WTC11 (cell line): ENCODE measurements at places on chromosomes 2 and 18.

- no peak overlapping the region for H3K27ac ChIP-seq
- no peak overlapping the region for H3K4me3 ChIP-seq
- no peak for DNase-seq
- no peaks in the 10 kb centered on the region for H3K27me3 ChIP-seq
- peaks cover 49% of the 10 kb centered on the region for H3K4me1 ChIP-seq
- H3K36me3 ChIP-seq = no peaks in the 10 kb centered on the region
Measured at GRCh38 chr18:64201781-64202180, 52.9 kb upstream of the LINC00305 start.

DNA sequence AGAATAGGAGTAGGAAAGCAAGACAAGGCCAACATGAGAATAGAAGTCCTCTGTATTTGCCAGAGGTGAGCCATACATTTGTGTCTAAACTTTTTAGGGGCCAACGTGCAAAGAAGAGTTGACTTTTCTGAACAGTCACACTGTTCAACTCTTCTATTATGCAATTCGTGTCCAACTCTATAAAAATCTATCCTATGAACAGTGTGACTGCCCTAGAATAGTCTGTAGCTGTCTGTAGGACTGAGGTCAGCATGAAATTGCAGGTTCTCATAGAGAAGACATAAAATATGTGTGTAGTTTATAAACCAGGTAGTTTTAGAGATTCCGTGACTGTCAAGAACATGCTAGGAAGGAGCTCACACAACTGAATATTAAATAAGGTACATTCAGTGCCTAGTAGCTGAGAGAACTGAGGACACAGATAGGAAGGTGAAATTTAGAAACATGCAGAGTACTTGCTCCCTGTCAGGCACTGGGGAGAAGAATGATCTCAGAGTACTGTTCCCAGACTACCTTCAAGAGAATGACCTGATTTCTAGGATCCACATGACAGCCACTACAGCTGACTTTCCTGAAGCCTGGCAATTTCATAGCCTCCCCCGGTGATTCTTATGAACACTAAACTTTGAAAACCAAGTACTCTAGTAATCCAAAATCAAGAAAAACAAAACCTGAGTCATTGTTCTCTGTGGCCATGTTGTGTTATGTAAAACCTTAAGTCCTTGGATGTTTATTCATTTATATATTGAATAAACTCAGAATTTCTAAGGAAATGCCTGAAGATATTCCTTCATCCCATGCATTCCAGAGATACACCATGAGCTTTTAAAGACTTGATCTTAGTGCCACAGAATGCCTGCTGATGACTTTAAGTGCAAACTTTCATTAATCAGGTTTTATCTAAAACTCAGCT is 201.5 kb upstream of the BOD1L2 start:
- H3K36me3 ChIP-seq = no peaks in the 10 kb centered on the region
- H3K27me3 ChIP-seq = no peaks in the 10 kb centered on the region
- no peak overlapping the region for H3K27ac ChIP-seq
- H3K4me1 ChIP-seq = peaks cover 10% of the 10 kb centered on the region
- no peak overlapping the region for H3K4me3 ChIP-seq

DNA sequence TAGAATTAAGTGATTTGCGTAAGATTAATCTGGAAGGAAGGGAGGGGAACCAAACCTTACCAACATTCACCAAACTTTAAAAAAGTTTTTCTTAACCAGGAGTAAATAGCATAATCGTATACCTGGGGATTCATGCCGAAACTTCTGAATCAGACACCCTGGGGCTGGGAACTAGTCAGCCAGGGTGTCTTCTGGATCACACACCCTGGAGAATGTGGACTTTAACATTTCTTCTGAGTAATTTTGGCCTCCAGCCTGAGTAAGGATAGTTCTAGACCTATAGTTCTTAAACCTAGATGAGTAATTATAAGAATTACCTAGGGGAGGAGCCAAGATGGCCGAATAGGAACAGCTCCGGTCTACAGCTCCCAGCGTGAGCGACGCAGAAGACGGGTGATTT is 44.1 kb upstream of the MEIS1 start:
- peaks cover 9% of the 10 kb centered on the region; the same call in 1 of the 2 replicates for H3K27me3 ChIP-seq
- peaks cover 30% of the 10 kb centered on the region for H3K4me1 ChIP-seq
- peak overlapping the region; percentile 80 for H3K4me3 ChIP-seq
- no peak for DNase-seq
- peaks cover 17% of the 10 kb centered on the region for H3K36me3 ChIP-seq
- peak overlapping the region; percentile 74 for H3K27ac ChIP-seq

- no peak overlapping the region for H3K4me3 ChIP-seq
- H3K4me1 ChIP-seq = peaks cover 12% of the 10 kb centered on the region
- H3K27me3 ChIP-seq = no peaks in the 10 kb centered on the region
Measured at GRCh38 chr2:1559589-1560175, 146.4 kb downstream of the TPO start.
